ENCODE measurements at places on chromosomes 6 and 20.

- H3K36me3 ChIP-seq = no peaks in the 10 kb centered on the region
- no peaks in the 10 kb centered on the region for H3K4me1 ChIP-seq
- H3K27ac ChIP-seq = no peak overlapping the region
Measured at GRCh38 chr20:48676795-48677460, 150.9 kb downstream of the PREX1 start.

GRCh38 chr6:46325561-46326530, 155.1 kb upstream of the ENPP5 start:
- H3K36me3 ChIP-seq = no peaks in the 10 kb centered on the region
- H3K4me1 ChIP-seq = peaks cover 9% of the 10 kb centered on the region
- DNase-seq = no peak
- H3K27me3 ChIP-seq = no peaks in the 10 kb centered on the region
- no peak overlapping the region for H3K4me3 ChIP-seq

GRCh38 chr6:116615937-116616736, at the start of gene RSPH4A:
RSPH4A (plus strand) TSS chr6:116616479; CDS start chr6:116616624, 145 bp downstream.
- H3K36me3 ChIP-seq = no peaks in the 10 kb centered on the region
- no peaks in the 10 kb centered on the region for H3K4me1 ChIP-seq
- H3K4me3 ChIP-seq = peak within 1 kb of the TSS; percentile 49
- H3K27me3 ChIP-seq = no peaks in the 10 kb centered on the region

GRCh38 chr20:15205028-15205427, 867.6 kb upstream of the FLRT3 start:
- no peaks in the 10 kb centered on the region for H3K36me3 ChIP-seq
- H3K27me3 ChIP-seq = no peaks in the 10 kb centered on the region
- H3K4me1 ChIP-seq = no peaks in the 10 kb centered on the region
- DNase-seq = no peak
- H3K27ac ChIP-seq = no peak overlapping the region
- H3K4me3 ChIP-seq = no peak overlapping the region

- peak overlapping the region; percentile 27 for H3K27ac ChIP-seq
- H3K4me1 ChIP-seq = peaks cover 9% of the 10 kb centered on the region
- no peak overlapping the region for H3K4me3 ChIP-seq
- no peaks in the 10 kb centered on the region for H3K27me3 ChIP-seq
- H3K36me3 ChIP-seq = no peaks in the 10 kb centered on the region
Measured at GRCh38 chr6:111550953-111551352, 54.7 kb downstream of the TRAF3IP2 start.

- no peak overlapping the region for H3K27ac ChIP-seq
- H3K27me3 ChIP-seq = no peaks in the 10 kb centered on the region
- no peaks in the 10 kb centered on the region for H3K36me3 ChIP-seq
- no peak for DNase-seq
Measured at GRCh38 chr6:5202941-5203340, 57.8 kb downstream of the LYRM4 start.

- H3K27me3 ChIP-seq = peaks cover 71% of the 10 kb centered on the region
- peak overlapping the region; percentile 40 for H3K4me3 ChIP-seq
- H3K36me3 ChIP-seq = no peaks in the 10 kb centered on the region
- no peak for DNase-seq
Measured at GRCh38 chr6:1312473-1313367, 822 bp downstream of the FOXQ1 start.

GRCh38 chr20:57261457-57262251, 4.8 kb downstream of the BMP7 start:
- H3K27me3 ChIP-seq = peaks cover 38% of the 10 kb centered on the region
- H3K4me3 ChIP-seq = no peak overlapping the region
- H3K36me3 ChIP-seq = no peaks in the 10 kb centered on the region
- no peak for DNase-seq
- H3K27ac ChIP-seq = no peak overlapping the region
- H3K4me1 ChIP-seq = no peaks in the 10 kb centered on the region

- H3K27me3 ChIP-seq = no peaks in the 10 kb centered on the region
- no peak overlapping the region for H3K4me3 ChIP-seq
- no peak overlapping the region for H3K27ac ChIP-seq
- DNase-seq = peak; percentile 11
- no peaks in the 10 kb centered on the region for H3K36me3 ChIP-seq
Measured at GRCh38 chr20:32969356-32970114, 34.7 kb downstream of the SUN5 start.

DNA sequence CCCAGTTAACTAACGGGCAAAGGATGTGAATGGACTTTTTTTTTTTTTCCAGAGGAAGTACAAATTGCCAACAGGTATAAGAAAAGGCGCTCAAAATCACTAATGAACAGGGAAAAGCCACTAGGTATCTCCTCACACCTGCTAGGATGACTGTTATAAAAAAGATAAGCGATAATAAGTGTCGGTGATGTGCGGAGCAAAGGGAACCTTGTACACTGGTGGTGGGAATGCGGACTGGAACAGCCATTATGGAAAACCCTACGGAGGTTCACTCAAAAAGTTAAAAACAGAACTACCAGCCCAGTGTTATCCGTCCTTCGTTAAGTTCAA, 787 bp upstream of the RAB32 start:
- no peaks in the 10 kb centered on the region for H3K27me3 ChIP-seq
- no peaks in the 10 kb centered on the region for H3K4me1 ChIP-seq
- peak overlapping the region; percentile 98 for H3K27ac ChIP-seq
- peak overlapping the region; percentile 64 for H3K4me3 ChIP-seq
- DNase-seq = no peak

GRCh38 chr20:53692465-53693067, 98.9 kb upstream of the ZNF217 start:
- DNase-seq = no peak
- H3K4me3 ChIP-seq = no peak overlapping the region
- H3K27me3 ChIP-seq = no peaks in the 10 kb centered on the region
- H3K27ac ChIP-seq = no peak overlapping the region
- no peaks in the 10 kb centered on the region for H3K36me3 ChIP-seq

DNA sequence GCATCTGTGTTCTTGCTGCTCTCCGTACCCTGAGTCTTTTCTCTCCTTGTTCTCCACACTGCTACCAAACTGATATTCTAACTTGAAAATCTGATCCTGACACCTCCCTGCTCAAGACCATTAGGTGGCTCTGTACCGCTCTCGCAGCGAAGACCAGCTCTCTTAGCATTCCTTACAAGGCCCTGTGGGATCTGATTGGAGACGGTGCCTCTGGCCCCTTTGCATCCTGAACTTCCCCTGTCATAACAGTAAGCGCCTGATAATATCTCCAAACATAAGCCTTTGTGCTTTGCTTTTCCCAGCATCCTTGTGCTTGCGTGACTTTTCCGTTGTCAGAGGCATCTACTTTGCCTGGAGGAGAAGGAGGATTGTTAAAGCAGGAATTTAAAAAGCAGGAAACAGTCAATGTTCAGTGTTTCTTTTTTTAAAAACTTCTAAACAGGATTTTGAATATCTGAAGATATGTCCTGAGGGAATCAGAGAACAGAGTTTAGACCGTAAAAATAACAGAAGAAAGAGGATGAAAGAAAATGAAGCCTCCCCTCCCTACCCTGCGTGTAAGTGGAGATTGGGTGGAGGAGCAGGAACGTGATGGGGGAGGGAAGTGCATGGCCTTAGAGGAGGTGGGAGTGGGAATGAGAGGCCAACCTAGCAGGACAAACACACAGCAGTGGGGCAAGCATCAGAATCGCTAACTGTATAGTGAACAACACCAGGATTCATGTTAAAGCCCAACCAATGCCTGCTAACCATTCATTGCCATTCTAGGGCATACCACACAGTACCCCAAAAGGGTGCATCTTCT, 89.2 kb upstream of the STMND1 start:
- no peak for DNase-seq
- no peak overlapping the region for H3K27ac ChIP-seq
- no peaks in the 10 kb centered on the region for H3K27me3 ChIP-seq

- DNase-seq = no peak
- no peaks in the 10 kb centered on the region for H3K4me1 ChIP-seq
- H3K27ac ChIP-seq = no peak overlapping the region
- H3K27me3 ChIP-seq = no peaks in the 10 kb centered on the region
- H3K4me3 ChIP-seq = no peak overlapping the region
Measured at GRCh38 chr6:82641677-82642076, 278.1 kb downstream of the TPBG start.

GRCh38 chr6:85465762-85466161, 15.9 kb downstream of the NT5E start:
- H3K36me3 ChIP-seq = no peaks in the 10 kb centered on the region
- H3K4me3 ChIP-seq = no peak overlapping the region
- no peaks in the 10 kb centered on the region for H3K4me1 ChIP-seq
- no peak overlapping the region for H3K27ac ChIP-seq
- no peak for DNase-seq

GRCh38 chr20:54623991-54624569, 148.7 kb downstream of the DOK5 start:
- no peaks in the 10 kb centered on the region for H3K27me3 ChIP-seq
- no peaks in the 10 kb centered on the region for H3K4me1 ChIP-seq
- no peaks in the 10 kb centered on the region for H3K36me3 ChIP-seq
- no peak for DNase-seq
- no peak overlapping the region for H3K4me3 ChIP-seq

GRCh38 chr20:2255926-2256531, 39.8 kb upstream of the TGM3 start:
- no peaks in the 10 kb centered on the region for H3K27me3 ChIP-seq
- H3K36me3 ChIP-seq = no peaks in the 10 kb centered on the region
- DNase-seq = no peak
- no peak overlapping the region for H3K27ac ChIP-seq
- no peaks in the 10 kb centered on the region for H3K4me1 ChIP-seq
- no peak overlapping the region for H3K4me3 ChIP-seq

- no peak overlapping the region for H3K4me3 ChIP-seq
- DNase-seq = no peak
- no peak overlapping the region for H3K27ac ChIP-seq
- no peaks in the 10 kb centered on the region for H3K4me1 ChIP-seq
- H3K27me3 ChIP-seq = no peaks in the 10 kb centered on the region
- peaks cover 3% of the 10 kb centered on the region for H3K36me3 ChIP-seq
Measured at GRCh38 chr20:63937596-63937995, 18.6 kb downstream of the UCKL1 start.

- H3K27ac ChIP-seq = no peak overlapping the region
- H3K4me1 ChIP-seq = no peaks in the 10 kb centered on the region
- H3K4me3 ChIP-seq = no peak overlapping the region
- H3K36me3 ChIP-seq = no peaks in the 10 kb centered on the region
- H3K27me3 ChIP-seq = no peaks in the 10 kb centered on the region
Measured at GRCh38 chr6:19327241-19327640, 509.9 kb upstream of the ID4 start.

DNA sequence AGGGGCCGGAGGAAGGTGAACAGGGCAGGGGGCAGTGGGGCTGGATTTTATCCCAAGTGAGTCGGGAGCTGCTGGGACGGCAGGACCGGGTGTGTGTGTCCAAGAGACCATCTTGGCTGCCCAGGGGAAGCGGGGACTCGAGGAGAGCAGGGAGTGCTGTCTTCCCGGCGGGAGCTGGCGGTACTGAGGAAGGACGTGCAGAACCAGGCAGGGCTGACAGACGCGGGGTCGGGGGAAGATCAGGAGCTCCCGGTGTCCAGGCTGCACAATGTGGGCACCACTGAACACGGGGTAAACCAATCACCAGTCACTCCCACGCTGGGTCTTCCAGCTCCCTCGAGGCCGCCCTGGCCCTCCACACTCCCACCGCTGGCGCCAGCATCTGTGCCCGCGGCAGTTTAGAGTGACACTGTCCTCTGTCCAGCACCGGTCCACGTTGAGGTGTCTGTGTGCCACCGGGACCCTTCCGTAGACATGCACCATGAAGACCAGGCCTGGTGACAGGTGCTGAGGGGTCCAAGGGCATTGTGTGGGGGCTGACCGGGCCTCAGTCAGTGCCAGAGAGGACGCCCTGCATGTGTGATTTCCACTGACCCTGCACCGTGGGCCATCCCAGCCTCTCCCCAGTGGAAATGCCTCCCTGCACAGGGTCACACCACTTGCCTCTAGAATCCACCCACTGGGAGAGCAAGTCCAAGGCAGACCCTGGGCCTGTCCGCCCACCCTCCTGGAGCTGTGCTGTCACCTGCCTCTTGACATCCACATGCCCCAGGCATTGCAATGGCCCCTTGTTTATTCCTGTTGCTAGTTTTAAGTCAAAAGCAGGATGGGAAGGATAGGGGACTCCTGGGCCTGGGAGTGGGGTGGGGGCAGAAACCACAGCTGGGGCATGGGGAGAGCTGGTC, 401.9 kb downstream of the TAF4 start:
- no peaks in the 10 kb centered on the region for H3K27me3 ChIP-seq
- no peak overlapping the region for H3K27ac ChIP-seq
- no peak overlapping the region for H3K4me3 ChIP-seq
- no peaks in the 10 kb centered on the region for H3K36me3 ChIP-seq

GRCh38 chr6:8110725-8111124, 8.4 kb upstream of the EEF1E1 start:
- H3K27me3 ChIP-seq = no peaks in the 10 kb centered on the region
- H3K27ac ChIP-seq = no peak overlapping the region
- no peaks in the 10 kb centered on the region for H3K36me3 ChIP-seq
- no peaks in the 10 kb centered on the region for H3K4me1 ChIP-seq
- no peak overlapping the region for H3K4me3 ChIP-seq

DNA sequence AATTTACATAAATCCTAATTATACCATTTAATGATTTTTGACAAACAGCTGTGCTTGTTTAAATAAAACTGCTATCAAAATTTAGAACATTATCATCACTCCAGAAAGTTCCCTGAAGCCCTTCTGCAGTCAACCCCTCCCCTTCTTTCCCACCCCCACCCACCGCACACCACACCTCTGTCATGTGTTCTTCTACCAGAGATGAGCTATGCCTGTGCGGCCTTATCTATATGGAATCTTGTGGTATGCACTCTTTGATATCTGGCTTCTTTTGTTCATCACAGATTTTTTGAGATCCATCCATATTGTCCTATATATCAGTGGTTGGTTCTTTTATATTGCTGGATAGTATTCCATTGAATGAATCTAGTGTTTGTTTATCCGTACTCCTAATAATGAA, 7.2 kb downstream of the MYLIP start:
- H3K4me1 ChIP-seq = peaks cover 33% of the 10 kb centered on the region
- H3K27me3 ChIP-seq = no peaks in the 10 kb centered on the region
- H3K27ac ChIP-seq = peak overlapping the region; percentile 31
- H3K4me3 ChIP-seq = no peak overlapping the region
- DNase-seq = no peak

DNA sequence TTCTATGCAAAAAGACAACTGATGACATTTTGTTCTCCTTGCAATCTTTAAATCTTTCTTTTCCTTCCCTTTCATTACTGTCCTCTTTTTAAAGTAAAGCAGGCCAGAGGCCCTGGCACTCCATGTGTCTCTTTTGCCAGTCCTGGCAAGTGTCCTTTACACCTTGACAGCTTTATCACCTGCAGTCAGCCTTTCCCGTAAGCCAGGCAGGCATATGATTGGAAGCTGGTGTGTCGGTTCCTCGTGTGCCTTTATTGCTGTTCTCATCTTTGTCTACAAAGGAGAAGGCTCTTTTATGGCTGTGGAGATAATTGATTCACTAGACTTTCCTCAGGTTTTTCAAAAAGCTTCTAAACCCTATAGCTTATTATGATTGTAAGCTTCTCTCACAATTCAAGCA, 162.3 kb upstream of the FBXL4 start:
- no peak overlapping the region for H3K27ac ChIP-seq
- H3K4me3 ChIP-seq = no peak overlapping the region
- H3K27me3 ChIP-seq = no peaks in the 10 kb centered on the region
- H3K4me1 ChIP-seq = no peaks in the 10 kb centered on the region
- no peaks in the 10 kb centered on the region for H3K36me3 ChIP-seq

Measured in colonic mucosa (tissue), 4 donors.